ENCODE measurements at places on chromosomes 3 and 15. TPM values are rescaled to one million over a fixed set of nuclear protein-coding genes. Genes with fewer than 3 reads are reported as not detected.

DNA sequence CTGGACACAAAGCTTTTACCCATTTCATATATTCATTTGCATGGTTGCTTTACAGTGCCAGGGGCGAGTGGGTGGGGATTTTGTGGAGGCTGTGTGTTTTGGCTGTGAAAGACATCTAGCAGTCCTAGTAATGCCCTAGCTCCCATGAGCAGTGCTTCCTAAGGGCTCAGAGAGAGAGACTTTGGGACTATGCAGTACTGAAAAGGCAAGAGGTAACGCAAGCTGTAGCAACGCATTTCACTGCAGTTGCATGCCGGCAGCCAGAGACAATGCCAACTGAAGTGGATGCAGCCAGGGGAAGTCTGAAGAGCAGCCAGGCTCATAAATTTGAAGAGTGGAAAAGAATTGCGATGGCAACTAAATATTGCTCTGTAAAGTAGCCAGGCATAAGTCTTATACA lies 27.4 kb upstream of the ATP10A start:
- DNase-seq, result no peak

- DNase-seq, result no peak
Observed at GRCh38 chr3:172142051-172142863, 102.9 kb downstream of the FNDC3B start.

Gene CD96
- 0.14 TPM for total RNA-seq

Gene ALPK3
- total RNA-seq, result 10.5 TPM

DNA sequence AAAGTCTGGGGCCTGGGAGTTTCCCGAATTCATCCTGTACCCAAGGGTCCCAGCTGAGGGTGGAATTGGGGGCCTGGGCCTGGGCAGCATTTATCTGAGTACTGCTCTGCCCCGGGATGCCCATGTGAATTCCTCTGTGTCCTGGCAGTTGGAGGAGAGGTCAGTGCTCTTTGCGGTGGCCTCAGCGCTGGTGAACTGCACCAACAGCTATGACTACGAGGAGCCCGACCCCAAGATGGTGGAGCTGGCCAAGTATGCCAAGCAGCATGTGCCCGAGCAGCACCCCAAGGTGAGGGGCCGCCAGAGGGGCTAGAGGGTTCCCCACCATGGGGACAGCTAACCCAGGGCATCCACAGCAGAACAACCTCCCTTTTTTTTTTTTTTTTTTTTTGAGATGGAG lies 6.2 kb upstream of the RCCD1 start:
- no peak for DNase-seq

DNA sequence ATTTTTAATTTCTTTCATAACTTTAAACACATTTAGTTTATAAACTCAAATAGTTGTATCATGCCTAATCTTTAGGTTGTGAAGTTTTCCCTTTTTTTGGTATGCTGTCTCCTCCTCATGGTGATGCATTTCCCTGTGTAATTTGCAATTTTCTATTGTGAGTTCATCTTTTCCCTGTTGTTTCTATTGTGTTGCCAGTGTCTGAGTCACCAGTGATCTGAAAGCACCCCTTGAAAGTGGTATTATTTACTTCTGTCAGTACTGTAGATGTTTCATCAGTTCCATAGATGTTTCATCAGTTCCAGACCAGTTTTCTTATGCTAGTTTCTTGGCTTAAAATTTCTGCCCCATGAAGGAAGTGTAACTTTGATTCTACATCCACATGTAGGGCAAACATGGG lies 80.6 kb downstream of the OXSM start:
- no peak for DNase-seq

Gene ANXA2
- total RNA-seq, result 340 TPM

Gene ASB14
- not detected for total RNA-seq

Gene ENTPD3
- total RNA-seq, result 14.6 TPM

- DNase-seq, result no peak
Observed at GRCh38 chr3:120762615-120763014, 20.1 kb downstream of the GTF2E1 start.

Gene ITIH4
- 45.0 TPM for total RNA-seq

Gene SMAD6
- total RNA-seq, result 3.3 TPM

- DNase-seq, result no peak
Observed at GRCh38 chr3:88226910-88227309, 77.2 kb downstream of the C3orf38 start.

DNA sequence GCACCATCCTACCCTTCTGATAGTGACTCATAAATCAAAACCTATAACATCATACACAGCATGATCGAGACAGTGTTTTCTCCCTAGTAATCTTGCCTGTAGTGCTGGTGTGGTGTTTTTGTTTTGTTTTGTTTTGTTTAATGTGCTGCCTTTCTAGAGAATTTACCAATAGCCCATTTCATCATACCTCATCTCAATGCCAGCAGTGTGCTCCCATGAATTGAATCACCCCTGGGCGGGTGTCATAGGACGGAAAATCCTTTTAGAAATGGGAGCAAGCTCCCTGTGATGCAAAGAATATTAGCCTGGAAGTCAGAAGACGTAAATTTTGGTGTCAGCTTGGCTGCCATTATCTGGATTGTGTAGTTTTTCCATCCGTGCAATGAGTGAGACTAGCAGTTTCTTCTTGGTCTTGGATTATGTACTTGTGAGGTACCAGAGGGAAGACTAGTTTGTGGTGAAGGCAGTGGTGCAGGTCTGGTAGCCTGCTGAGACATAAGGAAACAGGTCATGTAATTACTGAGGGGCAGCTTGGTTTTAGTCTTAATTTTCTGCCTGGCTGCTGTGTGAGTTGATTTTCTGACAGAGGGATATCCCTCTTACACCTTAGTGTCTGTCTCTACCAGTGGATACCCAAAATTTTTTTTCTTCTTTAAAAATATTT lies 29.9 kb downstream of the IGSF10 start:
- no peak for DNase-seq

DNA sequence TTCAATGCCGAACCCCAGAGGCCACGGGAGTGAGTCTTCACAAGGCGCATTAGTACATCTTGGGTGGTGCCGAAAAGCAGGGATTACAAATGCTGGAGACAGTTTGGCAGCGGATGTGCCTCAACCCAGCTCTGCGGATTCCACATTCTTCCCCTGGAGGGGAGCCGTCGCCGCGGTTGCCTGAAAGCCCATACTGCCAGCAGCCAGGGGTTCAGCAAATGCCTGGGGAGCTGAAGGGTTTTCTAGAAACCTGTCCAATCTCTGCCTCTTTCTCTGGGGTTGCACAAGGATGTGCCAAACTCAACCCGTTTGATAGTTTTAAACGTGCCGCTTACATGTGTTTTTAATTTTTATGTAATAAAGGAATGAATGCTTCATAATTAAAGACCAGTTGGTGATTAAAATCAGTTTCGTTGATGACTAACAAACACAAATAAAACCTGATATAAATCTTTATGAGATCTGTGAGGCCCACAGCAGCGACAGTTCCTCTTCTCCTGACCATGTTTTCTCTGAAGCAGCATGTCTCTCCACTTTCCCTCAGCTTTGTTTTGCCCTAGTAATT lies 74.6 kb upstream of the LEKR1 start:
- no peak for DNase-seq

Gene CNBP
- total RNA-seq, result 189 TPM

DNA sequence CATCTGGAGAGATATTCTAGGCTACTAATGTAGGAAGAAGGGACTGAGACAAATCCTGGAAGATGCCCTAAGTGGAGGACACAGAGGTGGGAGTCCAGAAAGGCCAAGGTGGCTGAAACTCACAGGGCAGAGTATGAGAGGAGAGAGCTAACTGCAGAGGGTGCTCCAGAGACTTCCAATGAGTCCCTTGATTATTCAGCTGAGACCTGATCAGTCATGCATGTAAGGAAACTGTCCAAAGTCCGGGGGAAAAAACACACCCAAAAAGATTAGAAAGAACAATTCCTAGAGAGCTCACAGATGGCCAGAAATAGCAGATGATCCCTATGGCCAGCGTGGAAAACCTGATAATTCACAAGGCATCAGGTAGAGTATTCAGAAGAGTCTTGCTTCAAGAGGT lies 18.7 kb upstream of the FOXP1 start:
- DNase-seq, result no peak

GRCh38 chr3:122493296-122493695 lies 21.4 kb downstream of the KPNA1 start:
- DNase-seq, result no peak

Data from pancreas (tissue), 10 donors.